ENCODE measurements at places on chromosomes 2 and 18.

DNA sequence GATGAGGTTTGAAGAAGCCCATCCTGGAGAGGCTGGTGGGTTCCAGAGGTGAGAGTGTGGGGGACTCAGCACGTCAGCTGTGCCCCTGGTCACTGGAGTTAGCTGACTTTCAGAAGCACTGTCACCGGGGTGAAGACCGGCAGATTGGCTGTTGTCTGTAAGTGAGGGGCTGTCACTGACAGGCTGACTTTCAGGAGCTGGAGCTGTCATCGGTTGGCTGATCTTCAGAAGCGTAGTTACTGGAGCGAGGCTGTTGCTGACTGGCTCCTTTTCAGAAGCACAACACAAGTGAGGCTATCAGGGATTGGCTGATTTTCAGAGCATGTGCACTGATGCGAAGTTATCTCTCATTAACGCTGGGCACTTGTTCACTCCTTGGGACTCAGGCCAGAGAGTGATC is 738.4 kb upstream of the ID2 start:
- DNase-seq: no peak

- no peak for DNase-seq
Observed at GRCh38 chr2:193496786-193497185, 1302.1 kb upstream of the TMEFF2 start.

DNA sequence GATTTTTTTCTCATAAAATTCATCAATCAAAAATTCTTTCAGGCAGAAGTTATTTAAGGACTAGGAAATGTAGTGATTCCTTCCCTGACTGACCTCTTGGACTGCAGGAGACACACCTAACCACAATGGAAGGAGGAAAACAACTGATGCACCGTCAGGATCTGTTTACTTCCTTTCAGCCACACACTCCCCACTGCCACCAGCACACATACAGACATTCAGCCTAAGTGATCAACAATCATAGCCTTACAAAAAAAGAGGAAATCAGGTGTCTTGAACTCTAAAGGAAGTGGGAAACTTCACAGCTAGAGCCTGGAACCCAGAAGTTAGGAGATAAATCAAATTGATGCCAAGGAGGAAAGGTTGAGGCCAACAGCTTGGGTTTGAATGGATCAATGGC is 213.5 kb upstream of the ACVR2A start:
- no peak for DNase-seq

DNA sequence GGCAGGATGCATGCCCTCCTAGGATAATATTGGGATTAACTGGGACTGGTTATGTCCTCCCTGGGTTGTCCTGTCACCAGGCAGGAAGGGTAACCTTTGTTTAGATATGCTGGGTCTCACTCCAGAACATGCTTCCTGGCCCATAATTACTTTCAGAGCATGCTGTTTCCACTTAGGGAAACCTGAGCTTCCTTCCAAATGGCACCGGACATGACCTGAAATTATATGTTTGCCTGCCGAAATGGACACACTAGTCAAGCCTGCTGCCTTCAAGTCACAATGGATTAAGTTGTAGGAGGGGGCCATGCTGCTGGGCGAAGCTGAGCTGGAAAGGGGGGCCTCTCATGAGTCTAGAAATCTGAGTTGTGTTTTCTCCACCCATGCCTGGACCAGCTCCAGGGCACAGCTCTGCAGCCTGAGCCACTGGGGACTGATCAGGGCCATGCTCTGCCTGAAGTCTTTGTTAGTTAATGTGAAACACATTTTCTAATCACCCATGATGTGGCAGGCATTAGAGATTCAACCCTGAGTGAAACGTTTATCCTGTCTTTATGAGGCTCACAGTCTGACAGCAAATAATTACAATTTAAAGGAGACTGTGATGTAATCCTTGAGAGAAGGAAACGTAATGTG is 273.3 kb downstream of the TNS1 start:
- no peak for DNase-seq

GRCh38 chr2:217681791-217682190 is 321.0 kb downstream of the TNS1 start:
- no peak for DNase-seq

- no peak for DNase-seq
Observed at GRCh38 chr2:96961210-96961950, 25.0 kb downstream of the FAM178B start.

DNA sequence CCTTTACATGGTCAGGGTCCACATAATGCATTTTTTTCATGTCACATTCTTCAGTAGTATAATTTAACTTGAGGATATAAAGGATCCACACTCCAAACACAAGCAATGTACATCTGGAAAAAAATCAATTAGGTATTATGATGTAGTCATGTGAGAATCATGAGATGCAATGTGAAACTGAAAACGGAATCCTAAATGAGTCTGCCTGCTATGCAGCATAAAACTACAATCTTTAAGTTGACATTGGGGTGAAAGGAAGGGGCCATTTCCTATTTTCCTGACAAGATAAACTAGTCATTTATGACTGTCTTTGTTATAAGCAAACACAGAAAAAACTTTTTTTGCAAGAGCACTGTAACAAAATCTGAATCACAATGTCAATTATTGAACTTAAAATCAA is 27.6 kb downstream of the ST3GAL5 start:
- DNase-seq: no peak

- no peak for DNase-seq
Observed at GRCh38 chr2:17160594-17160993, 357.6 kb downstream of the RAD51AP2 start.

DNA sequence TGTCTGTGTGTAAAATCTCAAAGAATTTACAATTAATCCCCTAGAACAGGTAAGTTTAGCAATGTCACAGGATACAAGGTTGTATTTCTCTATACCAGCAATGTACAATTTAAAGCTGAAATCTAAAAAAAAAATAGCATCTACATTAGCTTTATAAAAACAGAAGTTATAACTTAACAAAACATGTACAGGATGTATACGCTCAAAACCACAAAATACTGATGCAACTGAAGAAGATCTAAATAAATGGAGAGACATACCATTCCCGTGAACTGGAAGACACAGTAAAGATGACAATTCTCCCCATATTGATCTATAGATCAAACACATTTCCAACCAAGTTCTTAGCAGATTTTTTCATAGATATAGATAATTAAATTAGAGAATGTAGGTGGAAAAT is 17.5 kb upstream of the RANBP2 start:
- no peak for DNase-seq

DNA sequence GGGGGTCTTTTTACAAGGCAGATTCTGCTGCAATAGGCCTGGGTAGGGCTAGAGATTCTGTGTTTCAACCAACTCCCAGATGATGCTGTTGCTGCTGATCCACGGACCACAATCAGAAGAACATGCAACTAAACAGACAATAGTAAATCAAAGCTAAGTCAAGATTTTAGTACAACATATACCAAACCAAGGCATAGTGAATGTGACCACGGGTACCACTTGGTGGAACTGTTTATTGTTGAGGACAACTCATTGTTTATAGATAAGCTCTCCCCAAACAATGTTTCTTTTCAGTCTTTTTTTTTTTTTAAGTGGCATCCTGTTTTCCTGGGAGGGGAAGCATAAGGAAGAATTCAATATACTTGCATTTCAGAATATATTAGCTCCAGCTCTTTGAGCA is 36.0 kb upstream of the DARS1 start:
- DNase-seq: no peak

DNA sequence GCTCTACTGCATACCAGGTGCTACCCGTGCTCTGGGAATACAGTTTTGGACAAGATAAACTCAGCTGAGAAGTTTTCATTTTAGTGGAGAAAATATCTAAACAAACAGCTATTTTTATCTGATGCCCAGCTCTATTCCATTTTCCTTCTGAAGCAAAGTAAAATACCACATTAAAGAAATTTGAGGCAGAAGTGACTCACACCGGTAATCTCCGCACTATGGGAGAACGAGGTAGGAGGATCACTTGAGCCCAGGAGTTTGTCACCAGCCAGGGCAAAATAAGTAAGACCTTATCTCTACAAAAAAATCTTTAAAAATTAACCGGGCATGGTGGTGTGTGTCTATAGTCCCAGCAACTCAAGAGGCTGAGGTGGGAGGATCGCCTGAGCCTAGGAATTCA is 416.2 kb upstream of the LYPD1 start:
- no peak for DNase-seq

DNA sequence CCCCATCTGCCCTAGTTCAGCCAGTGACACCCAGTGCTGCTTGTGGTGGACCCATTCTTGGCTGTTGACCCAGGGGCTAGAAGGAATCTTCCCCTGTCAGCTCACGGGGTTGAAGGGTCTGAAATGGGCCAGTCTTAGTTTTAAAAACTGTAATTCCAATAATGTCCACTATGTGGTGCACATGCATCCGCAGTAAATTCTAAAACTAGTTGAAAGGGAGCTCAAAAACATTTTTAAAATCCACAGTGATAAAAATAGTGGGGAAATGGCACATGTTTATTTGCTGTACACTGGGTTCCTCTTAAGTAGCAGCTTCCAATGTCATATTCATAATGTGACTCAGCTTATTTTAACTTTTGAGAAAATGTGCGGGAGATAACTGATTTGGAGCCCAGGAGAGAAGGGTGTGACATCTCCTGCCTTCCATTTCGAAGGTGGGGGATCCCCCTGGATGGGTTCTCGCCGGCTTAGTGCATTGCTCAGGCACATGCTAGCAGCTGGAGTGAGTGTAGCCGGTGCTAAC is 32.8 kb downstream of the GRHL1 start:
- DNase-seq: peak; percentile 64

DNA sequence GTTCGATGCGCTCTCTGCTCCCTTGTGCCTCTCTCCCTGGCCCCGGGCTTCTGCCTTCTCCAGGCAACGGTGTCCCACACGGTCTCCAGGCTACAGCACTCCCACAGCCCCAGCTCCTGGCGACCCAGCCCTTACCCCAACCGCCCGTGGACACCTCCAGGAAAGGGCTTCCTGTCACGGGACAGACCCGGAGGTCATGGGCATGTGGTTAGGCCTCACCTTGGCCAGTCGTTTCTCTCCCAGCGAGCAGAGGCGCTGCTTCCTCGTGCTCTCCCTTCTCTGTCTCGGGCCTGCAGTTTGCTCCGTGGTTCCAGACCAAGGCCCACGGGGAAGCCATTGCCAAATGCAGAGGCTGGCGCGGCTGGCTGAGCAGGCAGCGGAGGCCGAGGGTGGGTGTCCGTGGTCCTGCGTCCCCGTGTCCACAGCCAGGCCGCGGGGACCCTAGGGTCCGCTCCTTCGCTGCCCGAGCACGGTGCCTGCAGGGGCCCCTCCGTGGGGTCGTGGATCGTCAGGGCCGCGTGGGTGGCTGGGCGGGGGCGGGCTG is 61.0 kb upstream of the IL1RL1 start:
- DNase-seq: no peak

- DNase-seq: no peak
Observed at GRCh38 chr18:31736630-31737029, 24.1 kb downstream of the SLC25A52 start.

DNA sequence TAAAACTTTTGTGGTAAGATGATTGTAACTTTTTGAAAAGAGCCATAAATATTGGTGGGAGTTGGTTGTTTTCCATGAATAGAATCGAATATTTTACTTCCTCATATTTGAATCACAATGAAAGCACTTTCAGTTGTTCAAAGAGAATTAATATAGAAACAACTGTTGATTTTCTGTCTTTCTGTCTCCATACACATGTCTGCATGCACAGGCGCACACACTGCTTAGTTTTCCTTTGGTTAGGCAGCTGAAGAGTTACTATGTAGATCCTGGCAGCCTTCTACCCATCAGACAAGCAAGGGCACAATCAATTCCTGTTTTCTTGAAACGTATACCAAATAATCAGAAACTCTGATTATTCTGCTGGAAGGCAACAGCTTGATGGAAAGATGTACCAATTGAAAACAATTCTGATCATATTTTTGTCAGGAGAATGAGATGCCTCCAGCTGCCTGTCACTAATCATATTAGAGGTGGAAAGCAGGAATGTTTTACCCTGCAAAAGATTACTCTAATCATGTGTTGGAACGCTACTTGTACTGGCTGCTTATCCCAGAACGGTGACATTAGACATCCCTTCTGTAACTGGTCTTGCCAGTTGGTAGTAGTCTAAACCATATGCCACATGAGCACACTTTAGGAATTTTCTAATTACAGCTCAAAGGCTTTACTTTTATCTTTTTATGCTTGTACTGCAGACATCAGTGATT is 24.0 kb downstream of the SPATS2L start:
- DNase-seq: no peak

- DNase-seq: no peak
Observed at GRCh38 chr2:137161250-137161649, 395.9 kb downstream of the THSD7B start.

DNA sequence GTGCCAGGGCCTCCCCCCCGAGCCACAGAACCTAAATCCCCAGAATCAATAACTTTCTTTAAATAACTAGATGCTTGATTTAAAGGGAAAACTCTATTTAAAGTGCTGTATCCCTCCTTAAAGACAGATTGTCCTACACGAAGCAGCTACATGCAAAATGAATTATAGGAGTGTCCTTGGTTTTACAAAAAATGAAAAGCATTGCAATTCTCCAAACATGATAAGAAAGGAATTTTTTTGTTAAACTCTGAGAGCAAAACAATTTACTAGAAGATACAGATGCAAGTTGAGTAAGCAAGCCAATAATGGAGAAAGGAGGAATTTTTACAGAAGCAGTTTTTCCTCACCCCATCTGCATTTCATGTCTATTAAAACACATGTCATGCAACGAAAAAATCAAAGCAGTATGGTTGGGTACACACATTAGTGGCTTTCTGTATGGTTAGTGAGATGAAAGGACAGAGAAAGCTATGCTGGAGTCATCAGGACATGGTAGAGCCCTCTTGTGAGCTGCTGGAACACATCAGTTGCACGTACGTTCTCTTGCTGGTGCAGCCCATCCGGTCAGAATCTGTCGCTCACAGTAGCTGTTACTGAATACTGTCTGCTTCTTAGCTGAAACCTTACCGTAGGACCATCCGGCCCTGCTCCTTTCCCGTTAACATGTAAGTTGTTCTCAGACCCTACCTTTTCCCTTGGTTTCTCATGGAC is 25.9 kb upstream of the STEAP3 start:
- no peak for DNase-seq

DNA sequence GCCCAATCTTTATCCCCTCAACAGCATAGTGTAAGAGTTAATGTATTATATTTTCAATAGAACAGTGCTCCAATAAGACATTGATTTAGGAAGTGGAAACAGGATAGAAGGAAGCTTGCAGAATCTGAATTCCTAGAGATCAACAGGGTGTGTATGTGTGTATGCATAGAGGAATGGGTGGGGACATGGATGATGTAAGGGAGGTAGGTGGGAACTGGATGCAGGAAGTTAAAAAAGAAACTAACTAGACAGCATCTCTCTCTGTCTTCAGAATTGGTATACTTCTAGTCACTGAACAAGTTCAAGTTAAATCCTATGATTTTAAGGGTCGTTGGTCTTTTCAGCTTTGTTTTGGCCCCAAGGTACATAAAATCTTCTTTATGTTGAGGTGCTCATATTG is 196.6 kb downstream of the PMAIP1 start:
- no peak for DNase-seq

DNA sequence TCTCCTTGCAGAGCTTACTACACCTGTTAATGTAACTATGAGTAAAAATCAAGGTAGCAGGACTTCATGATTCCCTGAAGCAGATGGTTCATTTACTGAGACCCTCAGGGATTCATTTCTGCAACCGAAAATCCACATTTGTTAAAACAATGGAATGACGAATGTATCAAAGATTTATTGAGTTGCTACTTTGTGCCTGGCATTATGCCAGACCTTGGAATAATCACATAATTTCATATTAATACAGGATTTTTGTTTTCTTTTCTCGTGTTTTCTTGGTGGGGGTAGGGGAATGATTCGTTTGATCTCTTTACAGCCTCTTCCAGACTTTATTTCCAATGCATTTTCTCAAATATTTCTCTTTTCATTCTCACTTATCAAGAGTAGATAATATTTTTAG is 8.9 kb upstream of the KIF5C start:
- no peak for DNase-seq

All from HTR-8/SVneo (cell line).